ENCODE measurements at places on chromosomes 5 and 9.

- DNase-seq = no peak
These were observed 369.5 kb downstream of the NTRK2 start for GRCh38 chr9:85038824-85039608.

DNA sequence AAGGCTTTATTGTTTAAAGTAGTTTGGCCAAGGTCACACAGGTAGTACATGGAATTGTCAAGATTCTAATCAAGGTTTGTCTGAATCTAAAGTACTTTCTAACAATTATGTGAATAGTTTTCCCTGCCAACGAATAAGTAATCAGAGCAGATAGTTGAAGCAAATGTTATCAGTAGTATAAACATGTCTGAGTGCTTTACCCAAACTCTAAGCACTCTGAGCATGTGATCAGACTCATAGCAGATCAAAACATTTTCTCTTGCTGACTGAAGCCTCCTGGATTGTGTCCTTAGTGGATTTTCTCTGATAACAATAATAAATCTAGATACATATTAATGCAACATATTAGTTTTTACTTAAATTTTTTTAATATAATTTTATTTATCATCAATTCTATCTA is 995.0 kb downstream of the EFNA5 start:
- no peak for DNase-seq

GRCh38 chr9:98658951-98659351 is 49.8 kb downstream of the GABBR2 start:
- no peak for DNase-seq

DNA sequence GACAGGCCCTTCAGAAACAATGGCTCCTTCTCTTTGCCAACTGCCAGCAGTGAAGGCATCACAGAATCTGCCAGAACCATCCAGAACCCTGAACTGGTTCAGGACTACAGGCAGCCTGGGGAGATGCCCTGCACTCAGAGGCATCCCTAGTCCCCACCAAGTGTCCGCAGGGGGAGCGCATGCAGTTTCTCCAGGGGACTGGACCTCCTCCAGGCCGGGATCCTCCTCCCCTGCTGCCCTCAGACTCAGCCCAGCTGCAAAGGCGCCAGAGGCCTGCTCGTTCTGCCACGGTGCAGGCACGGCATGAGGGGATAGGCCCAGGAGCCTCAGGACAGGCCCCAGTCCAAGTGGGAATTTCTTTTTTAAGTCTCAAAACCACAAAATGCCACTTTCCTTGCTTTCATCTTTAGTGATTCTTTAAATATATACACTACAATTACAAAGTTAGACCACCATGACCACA is 72.0 kb downstream of the SEMA4D start:
- no peak for DNase-seq

DNA sequence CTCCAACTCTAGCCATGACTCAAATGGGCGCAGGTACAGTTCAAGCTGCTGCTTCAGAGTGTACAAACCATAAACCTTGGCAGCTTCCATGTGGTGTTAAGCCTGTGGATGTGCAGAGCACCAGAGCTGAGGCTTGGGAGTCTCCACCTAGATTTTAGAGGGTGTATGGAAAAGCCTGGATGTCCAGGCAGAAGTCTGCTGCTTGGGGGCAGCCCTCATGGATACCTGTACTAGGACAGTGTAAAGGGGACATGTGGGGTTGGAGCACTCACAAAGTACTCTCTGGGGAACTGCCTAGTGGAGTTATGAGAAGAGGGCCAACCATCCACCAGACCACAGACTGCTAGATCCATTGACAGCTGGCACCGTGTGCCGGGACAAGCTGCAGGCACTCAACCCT is 273.5 kb upstream of the ST8SIA4 start:
- no peak for DNase-seq

DNA sequence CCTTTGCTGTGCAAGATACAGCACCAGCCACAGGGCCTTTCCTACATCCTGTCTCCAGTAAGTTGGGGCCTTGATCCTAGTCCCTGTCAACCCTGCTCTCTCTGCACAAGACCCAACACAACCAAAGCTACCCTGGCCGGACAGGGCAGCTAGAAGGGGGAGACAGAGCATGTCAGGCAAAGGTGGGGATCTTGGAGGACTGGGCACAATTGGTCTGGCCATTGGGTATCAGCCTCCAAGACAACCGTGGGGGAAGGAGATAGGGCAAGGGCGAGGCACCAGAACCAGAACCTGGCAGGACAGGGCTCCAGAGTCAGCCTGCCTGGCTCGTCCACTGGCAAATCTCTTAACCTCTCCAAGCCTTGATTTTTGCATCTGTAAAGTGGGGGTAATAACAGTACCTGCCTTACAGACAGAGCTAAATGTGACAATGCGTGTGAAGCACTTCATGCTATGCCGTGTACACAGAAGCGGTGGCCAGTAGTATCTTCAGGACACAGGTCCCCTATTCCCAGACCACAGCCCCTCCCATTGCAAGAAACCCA is 51.6 kb upstream of the CDKN2AIPNL start:
- no peak for DNase-seq

GRCh38 chr5:11892832-11893231 is 11.4 kb downstream of the CTNND2 start:
- no peak for DNase-seq

GRCh38 chr5:28523416-28523815 is 1485.0 kb upstream of the CDH9 start:
- no peak for DNase-seq

DNA sequence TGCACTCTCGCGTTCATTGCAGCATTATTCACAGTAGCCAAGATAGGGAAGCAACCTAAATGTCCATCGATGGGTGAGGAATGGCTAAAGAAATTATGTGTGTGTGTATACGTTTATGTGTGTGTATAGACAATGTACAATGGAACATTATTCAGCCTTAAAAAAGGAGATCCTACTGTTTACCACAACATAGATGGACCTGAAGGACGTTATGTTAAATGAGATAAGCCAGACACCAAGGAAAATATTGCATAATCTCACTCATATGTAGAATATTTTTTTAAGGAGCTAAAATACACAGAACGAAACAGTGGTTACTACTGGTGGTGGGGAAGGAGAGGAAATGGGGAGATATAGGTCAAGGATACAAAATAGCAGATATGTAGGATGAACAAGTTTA is 2.4 kb downstream of the KIF2A start:
- no peak for DNase-seq

GRCh38 chr9:93130861-93131481 is 3.1 kb downstream of the NINJ1 start:
- DNase-seq = no peak

- no peak for DNase-seq
These were observed 215.6 kb downstream of the SYK start for GRCh38 chr9:91017245-91017644.

- DNase-seq = no peak
These were observed 1.7 kb downstream of the RACK1 start for GRCh38 chr5:181242031-181242451.
